ENCODE measurements at places on chromosomes 13 and 19. TPM values are rescaled to one million over a fixed set of nuclear protein-coding genes. Genes with fewer than 3 reads are reported as not detected.

CEACAM3 gene
- 0.78 TPM for total RNA-seq

DNA sequence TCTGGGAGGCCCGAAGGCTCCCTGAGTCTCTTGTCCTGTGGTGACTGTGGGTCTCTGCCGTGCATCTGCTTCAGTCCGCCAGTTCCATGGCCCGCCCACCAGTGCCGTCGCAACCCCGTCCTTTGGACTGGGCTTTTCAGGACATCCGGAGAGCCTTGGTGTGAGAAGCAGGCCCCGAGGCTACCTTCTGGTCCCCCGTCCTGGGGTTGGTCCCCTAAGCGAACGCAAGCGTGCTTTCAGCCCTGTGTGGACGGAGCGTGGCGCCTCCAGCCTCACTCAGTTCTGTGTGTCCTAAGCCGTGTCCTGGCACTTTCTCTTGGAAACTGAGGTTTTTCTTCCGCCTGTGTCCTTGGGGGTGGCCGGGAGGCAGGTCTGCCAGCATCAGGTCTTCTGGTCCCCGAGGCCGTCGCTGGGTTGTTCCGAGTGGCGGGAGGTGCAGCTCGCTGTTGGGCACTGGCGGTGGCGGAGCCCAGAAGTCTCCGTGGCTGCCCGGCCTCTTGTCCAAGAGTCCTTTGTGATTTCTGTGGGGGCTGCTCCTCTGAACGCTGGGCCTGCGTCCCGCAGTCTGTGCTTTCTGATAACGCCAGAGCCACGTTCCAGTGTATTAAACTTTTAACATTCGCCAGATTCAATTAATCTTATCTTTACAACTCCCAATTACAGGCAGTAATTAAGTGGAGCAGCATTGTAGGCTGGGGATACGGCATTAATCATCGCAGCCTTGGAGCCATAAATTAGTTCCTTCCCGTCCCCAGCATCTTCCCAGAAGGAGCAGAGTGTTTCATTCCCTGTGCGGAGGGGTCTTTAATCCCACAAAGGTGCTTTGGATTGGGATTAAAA is 99.5 kb downstream of the KDM4B start:
- no peak for DNase-seq

PSG1 gene
- total RNA-seq = not detected

DNA sequence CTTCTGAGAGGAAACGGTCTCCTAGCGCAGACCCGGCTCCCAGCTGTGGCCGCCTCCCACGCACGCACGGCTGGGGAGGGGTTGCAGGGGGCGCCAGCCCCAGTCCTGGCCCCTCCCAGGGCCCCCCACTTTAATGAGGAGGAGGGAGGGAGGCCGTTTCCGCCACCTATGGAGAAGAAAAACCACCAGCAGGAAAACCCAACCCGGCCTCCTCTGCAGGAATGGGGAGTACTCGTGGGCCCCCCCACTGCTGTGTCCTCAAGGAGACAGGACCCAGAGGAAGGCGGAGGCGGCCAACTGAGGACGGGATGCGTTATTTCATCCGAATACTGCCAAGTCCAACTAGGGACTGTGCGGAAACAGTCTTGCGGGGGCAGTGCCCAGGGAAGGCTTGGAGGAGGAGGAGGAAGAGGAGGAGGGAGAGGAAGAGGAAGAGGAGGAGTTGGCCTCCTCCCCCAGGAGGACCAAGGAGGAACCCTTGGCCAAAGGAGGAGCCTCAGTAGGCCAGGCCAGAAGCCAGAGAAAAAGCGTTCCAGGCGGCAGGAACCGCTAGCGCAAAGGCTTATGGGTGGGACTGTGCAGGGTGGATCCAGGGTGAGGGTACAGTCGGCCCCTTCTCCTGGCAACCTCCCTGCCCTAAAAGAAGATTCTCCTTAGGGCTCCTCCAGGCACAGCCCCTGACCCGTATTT is 3.9 kb upstream of the SSBP4 start:
- peak; percentile 66 for DNase-seq

ZNF100 gene
- total RNA-seq = 7.6 TPM

Data from mucosa of gallbladder (tissue), 1 donor.